ENCODE measurements at places on chromosomes 12 and 14. TPM values are rescaled to one million over a fixed set of nuclear protein-coding genes. Genes with fewer than 3 reads are reported as not detected.
A peak's percentile ranks its signal among the peaks of the same experiment; 100 is the strongest.

Gene AMN
- total RNA-seq, result not detected

GRCh38 chr12:76799362-76799761, 35.4 kb downstream of the ZDHHC17 start:
- H3K4me3 ChIP-seq, result no peak overlapping the region
- H3K27me3 ChIP-seq, result no peaks in the 10 kb centered on the region
- no peak for DNase-seq
- H3K27ac ChIP-seq, result no peak overlapping the region
- H3K36me3 ChIP-seq, result no peaks in the 10 kb centered on the region

DNA sequence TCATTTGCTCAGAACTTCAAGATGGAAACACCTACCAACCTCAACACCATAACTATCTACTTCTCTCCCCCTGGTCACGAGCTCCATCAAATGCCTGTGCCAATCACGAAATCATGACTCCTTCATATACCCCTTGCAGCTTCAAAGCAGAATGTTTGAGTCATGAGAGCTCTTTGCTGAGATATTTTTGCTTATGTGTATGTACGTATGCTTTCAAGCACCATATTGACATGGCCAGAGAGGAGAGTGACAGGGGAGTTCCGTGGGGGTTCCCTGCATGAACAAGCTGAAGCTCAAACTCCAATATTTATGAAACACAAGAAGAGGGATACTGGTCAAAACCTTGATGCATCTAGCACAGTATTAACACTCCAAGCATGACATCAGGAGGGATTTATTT, 374.4 kb downstream of the DPF3 start:
- H3K4me1 ChIP-seq, result no peaks in the 10 kb centered on the region
- no peaks in the 10 kb centered on the region for H3K27me3 ChIP-seq
- no peaks in the 10 kb centered on the region for H3K36me3 ChIP-seq

- no peak overlapping the region for H3K4me3 ChIP-seq
- no peaks in the 10 kb centered on the region for H3K36me3 ChIP-seq
- peak; percentile 60 for DNase-seq
- peak overlapping the region; percentile 59 for H3K27ac ChIP-seq
- no peaks in the 10 kb centered on the region for H3K27me3 ChIP-seq
Measured at GRCh38 chr14:61510736-61511557, 184.4 kb upstream of the HIF1A start.

DNA sequence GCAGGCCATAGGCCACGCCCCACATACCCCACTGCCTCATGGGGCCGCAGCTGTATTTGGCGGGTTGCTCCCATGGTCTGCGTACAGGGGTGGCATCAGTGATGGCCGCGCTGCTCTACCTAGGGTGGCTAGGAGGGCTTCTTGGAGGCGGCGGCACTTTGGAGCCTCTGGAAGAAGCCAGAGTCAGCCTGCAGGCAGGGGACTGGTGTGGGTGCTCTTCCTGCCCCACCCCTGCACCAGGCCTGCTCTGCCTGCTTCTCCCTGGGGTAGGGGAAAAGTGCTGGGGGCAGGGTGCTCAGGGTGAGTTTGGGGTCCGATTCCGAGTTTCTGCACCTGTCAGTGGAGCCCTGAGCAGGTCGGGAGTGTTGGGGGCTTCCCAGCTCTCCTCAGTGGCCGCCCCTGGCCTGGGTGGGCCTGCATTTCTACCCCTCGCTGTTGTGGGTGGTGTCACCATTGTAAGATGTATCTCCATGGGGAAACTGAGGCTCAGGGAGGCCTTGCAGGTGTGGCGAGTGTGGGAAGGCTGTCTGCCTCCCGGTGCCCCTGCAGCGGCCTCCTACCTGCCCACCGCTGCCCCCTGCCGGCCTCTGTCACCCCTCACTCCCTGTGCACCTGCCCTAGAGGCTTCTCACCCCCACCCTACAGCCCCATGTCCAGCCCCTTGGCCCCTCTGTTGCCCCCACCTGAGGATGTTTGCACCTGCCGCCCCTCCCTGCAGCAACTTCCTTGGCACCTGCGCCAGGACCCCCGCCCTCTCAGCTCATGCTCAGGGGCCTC, 5.5 kb downstream of the CEP170B start:
- no peak overlapping the region for H3K4me3 ChIP-seq
- no peaks in the 10 kb centered on the region for H3K36me3 ChIP-seq
- peaks cover 42% of the 10 kb centered on the region for H3K4me1 ChIP-seq
- H3K27ac ChIP-seq, result no peak overlapping the region
- H3K27me3 ChIP-seq, result no peaks in the 10 kb centered on the region

DNA sequence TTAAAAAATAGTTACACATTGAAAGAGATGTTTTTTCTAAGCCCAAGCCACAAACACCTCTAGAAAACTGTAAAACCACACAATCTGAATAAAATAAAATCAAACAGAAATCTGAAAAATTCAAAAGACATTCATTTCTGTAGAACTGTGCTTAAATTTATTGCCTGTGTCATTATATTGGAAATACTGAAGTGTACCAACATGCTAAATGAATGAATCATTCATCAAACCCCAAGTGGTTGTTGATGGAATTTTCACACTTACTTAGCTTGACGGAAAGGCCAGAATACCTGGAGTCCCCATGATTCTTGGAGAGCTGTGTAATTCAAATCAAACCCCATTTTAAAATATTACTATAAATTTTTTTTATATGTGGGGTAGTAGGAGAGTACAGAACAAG, 2.7 kb downstream of the KITLG start:
- H3K4me3 ChIP-seq, result no peak overlapping the region
- DNase-seq, result no peak
- no peak overlapping the region for H3K27ac ChIP-seq
- no peaks in the 10 kb centered on the region for H3K27me3 ChIP-seq
- H3K36me3 ChIP-seq, result no peaks in the 10 kb centered on the region
- peaks cover 35% of the 10 kb centered on the region for H3K4me1 ChIP-seq
